ENCODE measurements at places on chromosomes 12 and 14. TPM values are rescaled to one million over a fixed set of nuclear protein-coding genes. Genes with fewer than 3 reads are reported as not detected.
A peak's percentile ranks its signal among the peaks of the same experiment; 100 is the strongest.

DNA sequence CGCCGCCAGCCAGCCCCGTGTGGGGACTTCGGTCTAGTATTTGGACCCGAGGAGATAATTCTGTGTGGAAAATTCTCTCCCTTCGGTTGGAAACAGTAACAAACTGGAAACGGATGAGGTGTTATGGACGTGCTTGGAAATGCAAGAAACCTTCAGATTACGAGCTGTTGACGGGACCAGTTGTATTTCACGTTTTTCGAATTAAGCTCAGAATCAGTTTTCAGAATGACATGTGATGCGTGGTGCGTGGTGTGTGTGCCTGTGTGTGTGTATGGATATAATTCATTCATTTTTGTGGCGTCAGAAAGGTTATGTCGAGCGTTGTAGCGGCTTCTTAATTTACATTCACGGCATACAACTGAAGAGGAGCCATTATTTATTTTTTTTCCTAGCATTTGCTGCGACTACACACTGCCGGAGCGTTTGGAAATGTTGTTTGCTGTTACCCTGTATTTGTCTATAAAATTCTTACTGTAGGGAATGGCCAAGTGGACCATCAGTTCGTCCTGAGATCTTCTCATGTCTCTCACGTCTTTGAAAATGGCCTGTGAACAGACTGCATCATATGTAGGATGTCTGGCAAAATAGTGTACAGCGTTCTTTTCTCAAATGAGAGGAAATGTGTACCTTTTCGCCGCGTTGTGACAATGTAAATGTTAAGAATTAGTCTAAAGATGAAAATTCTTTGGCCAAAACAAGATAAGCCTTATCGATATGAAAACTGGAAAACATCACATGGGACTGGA is 1.3 kb downstream of the TRAF3 start:
- no peak for DNase-seq

- no peak for DNase-seq
Measured at GRCh38 chr12:752695-753610, 574 bp downstream of the WNK1 start.

DNA sequence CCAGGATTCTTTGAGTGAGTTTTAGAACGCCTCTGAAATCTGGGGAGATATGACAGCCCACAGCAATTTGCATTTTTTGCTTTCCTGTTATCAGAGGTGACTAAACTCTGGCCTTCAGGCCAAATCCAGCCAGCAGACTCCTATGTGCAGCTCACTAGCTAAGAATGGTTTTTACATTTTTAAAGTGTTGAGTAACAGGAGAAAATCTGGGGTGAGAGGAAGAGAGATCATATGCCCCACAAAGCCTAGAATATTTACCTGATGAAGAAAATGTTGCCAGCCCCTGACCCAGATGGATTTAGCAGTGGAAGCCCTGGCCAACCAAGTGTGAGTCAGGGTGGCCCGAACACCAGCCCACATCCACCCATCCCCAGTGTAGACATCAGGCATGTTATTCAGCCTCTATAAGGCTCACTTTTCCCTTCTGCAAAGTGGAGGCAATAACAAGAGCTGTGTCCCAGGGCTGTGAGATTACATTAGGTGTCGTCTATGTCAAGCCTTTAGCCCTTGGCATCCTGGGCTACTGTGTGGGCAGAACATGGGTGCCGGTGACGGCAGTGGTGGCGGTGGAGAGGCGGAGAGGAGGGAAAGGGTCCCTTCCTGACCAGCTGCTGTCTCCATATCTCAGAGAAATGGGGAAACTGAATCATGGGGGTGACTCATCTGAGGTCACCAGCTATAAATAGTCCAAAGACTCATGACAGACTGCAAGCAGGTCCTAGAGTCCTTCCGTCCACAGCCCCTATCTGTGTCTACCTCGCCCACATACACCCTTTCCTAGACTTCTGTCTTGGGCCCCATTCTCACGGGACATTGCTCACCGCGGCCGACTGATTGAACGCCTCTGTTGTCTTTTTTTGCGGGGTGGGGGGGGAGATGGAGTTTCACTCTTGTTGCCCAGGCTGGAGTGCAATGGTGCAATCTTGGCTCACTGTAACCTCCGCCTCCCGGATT is 32.6 kb upstream of the CD9 start:
- DNase-seq: peak; percentile 89

- DNase-seq: no peak
Measured at GRCh38 chr12:52496054-52496453, 3.0 kb upstream of the KRT6A start.

- no peak for DNase-seq
Measured at GRCh38 chr12:28121899-28122655, 68.2 kb upstream of the CCDC91 start.

DNA sequence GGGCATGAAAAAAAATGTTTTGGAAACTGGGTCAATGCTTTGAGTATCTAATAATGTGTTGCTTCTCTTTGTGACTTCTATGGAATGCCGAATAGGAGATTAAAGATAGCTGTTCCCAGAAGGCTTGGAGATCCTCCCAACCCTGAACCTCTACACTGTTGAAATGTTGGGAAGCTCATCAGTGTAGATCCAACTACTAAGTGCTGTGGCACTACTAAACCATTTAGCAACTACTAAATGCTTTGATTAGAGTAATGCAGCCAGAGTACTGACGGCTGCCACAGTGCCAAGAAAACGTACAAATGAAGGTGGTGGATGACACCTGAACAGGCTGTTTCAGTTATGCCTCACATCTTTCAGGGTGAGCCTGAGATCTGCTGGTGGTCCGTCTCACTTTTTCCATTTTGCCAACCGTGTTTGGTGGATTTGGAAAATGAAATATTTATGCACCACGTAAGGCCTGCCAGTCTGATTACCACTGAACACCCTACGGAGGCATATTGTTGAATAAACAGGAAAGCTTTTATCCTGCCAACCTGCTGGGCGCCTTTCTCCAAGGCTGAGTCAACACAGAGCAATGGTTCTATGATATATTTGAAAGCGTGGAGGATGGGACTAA is 938.0 kb upstream of the FLRT2 start:
- peak; percentile 71 for DNase-seq

DNA sequence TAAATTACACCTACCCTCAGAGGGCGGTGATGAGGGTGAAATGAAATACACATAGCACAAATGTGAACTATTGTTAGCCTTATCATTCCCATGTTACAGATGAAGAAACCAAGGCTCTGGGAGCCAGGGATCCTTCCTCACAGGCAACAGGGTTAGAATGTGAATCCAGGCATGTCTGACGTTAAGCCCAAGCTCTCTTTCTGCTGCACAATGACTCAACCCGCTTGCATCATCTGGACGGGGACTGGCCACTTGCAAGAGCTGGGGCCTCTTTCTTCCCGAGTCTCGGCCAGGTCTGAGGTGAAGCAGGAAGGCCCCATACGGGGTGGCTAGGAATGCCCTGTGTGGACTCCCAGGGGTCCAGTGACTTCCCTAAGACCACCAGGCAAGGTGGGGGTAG is 105.2 kb downstream of the RBM19 start:
- DNase-seq: peak; percentile 88

- peak; percentile 21 for DNase-seq
Measured at GRCh38 chr12:130136509-130137039, 25.7 kb upstream of the FZD10 start.

DNA sequence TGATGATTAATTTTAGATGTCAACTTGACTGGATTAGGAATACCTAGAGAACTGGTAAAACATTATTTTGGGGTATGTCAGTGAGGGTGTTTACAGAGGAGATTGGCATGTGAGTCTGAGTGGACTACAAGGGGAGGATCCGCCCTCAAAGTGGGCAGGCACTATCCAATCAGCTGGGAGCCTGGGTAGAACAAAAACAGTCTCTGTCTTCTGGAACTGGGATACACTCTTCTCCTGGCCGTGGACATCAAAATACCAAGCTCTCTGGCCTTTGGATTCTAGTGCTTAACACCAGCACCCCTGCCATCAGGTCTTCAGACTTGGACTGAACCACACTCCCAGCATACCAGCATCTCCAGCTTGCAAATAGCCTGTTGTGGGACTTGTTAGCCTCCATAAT is 4.4 kb upstream of the SCAF11 start:
- DNase-seq: no peak

- DNase-seq: no peak
Measured at GRCh38 chr12:114691763-114692185, 7.8 kb upstream of the TBX3 start.

DNA sequence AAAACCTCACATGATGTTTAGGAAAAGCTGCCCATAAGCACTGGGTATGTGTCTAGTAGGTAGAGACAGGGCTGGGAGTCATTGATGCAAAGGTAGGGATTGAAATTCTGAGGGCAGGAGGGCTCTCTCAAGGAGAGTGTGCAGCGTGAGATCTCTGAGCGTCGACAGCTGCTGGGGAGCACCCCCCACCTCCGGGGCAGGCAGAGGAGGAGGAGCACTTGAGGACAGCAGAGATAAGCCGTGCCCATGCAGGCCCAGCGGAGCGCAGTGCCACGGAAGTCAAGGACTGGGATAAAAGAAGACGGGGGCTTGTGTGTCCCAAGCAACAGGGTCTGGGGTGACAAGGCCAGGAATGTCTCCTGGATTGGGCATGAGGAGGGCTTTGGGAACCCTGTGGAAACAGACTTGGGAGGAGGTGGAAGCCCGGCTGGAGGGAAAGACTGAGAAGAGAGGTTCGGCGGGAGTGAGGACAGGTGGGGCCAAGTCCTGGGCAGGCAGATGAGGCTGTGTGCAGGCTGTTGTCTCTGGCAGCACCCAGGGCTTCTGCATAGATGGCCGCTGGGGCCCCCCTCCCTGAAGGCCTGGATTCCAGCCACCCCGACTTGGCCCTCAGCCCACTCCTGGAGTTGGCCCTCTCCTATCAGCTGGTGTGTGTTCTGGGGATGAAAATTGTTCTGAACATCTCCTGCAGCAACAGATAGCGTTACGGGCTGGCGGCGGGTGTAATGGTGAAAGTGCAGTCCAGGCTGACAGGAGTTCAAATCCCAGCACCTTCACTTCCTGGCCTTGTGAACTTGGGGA is 1.9 kb downstream of the CACNA2D4 start:
- DNase-seq: peak; percentile 4

GRCh38 chr12:19003141-19003540 is 126.4 kb upstream of the PLEKHA5 start:
- DNase-seq: no peak

GRCh38 chr12:47747596-47748506 is 10.8 kb downstream of the RAPGEF3 start:
- DNase-seq: no peak

DNA sequence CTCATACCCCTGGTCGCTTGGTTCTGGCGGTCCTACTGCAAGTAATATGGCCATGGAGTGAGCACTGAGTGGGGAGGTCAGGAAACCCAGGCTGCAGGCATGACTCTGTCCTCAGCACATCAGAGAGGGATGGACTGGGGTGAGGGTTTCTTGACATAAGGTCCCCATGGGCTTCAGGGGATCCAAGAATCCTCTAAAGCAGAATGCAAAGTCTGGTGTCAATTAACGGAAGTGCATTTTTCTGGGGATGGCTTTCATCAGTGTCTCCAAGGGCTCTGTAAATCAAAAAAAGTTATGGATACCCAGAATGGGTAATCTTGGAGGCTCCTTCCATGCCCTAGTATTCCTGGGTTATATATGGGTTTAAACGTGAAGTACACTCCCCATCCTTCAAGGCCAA is 3.7 kb downstream of the FIGNL2 start:
- DNase-seq: no peak

DNA sequence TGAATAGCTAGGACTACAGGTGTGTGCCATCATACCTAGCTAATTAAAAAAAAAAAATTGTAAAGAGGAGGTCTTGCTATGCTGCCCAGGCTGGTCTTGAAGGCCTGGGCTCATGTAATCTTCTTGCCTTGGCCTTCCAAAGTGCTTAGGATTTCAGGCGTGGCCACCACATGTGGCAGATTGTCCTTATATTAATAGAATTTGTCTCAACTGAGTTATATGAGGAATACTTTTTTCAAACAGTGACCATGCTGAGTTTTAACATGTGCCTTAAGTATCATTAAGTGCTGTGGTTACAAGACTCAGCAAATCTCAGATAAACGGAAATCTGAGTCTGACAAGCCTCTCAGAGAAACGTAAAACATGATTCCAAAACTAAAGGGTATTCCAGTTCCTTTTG is 83.2 kb upstream of the FERMT2 start:
- no peak for DNase-seq

GRCh38 chr12:1842905-1843640 is 22.7 kb downstream of the LRTM2 start:
- no peak for DNase-seq

The AMN gene
- total RNA-seq: not detected

The TGM1 gene
- 0.74 TPM for total RNA-seq

The SLCO1C1 gene
- not detected for total RNA-seq

The ASCL1 gene
- not detected for total RNA-seq

The AKAP6 gene
- total RNA-seq: 25.9 TPM

The EPYC gene
- total RNA-seq: 5.6 TPM

The AJUBA gene
- total RNA-seq: 25.9 TPM

The TPPP2 gene
- not detected for total RNA-seq

The NDUFA12 gene
- total RNA-seq: 426 TPM

The RAB21 gene
- total RNA-seq: 24.4 TPM

Measured in H4 (cell line).